Dorsolateral prefrontal cortex (tissue), 122 donors: ENCODE measurements at places on chromosomes 16 and 17.

GRCh38 chr17:9235346-9235745 lies 214.0 kb downstream of the NTN1 start:
- no peak for DNase-seq

DNA sequence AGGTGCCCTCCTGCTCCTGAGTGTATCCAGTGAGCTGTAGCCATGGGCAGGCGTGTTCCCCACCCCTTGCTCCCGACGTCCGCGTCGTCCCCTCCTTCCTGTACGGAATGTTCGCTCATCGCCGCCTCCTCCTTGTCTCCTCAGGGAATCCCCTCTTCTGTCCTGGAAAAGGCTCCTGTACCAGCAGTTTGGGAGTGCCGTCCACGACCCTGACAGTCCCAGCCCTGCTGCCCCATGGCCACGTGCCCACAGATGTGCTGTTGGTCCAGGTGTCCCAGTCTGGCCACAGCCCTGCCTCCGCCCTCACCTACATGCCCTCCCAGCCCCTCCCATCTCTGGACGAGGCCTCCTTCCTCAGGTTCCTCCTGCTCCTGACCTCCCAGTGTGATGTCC lies 30.2 kb downstream of the OR1D5 start:
- DNase-seq: no peak

- peak; percentile 92 for DNase-seq
Measured at GRCh38 chr17:68035131-68035522, 408 bp upstream of the KPNA2 start.

DNA sequence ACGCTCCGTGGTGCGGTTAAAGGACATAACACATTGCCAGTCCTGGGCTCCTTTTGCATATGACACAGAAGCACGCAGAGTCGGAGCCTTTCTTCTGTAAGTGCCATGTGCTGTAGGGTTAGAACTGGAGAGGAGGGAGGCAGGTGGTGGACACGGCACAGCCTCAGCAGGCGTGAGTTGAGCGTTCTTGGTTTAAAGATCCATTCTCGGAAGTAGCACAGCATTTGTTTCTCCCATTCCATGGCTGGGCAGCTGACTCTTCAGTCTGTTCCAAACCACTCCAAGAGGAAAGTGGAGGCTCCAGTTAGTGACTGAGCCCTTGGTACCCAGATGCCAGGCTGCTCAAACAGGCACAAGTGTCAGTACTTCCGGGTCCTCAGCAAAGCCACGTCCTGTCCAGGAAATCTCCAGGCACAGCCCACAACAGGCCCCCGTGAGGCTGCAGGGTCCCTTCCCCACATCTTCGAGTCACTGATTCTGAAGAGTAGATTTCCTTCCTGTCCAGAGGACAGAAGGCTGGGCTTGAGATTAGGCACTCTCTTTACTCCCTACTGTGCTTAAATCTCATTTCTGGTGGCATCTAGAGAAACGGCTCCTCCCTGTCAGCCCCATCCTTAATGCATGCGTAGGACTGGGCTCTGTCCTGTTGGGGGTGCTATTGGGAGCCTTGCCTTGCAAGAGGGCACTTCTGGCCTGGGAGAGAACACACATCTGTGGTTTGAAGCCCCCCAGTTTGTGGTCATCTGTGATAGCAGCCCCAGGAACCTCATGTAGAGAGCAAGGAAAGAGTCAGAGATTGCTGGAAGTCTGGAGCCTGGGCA lies 39.6 kb upstream of the NAT9 start:
- DNase-seq: no peak

- DNase-seq: peak; percentile 94
Measured at GRCh38 chr17:60135151-60135950, 14.4 kb upstream of the CA4 start.

DNA sequence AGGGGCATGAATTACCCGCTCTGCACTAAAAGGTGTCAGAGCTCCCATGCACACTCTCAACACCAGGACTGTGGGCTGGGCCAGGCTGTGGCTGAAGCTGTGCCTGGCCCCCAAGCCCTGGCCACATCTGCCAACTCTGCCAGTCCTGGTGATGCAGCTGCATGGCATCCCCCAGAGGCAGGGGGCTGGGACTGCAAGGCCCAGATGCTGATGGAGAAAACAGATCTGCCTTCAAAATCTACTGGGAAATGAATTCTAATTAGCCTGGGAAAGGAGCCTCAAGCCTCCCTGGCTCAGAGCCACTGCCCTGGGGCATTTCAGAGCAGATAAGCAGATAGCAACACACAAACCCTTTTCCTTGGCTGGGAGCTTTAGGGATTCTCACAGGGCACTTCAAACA lies 3.4 kb downstream of the CHST6 start:
- peak; percentile 89 for DNase-seq

- no peak for DNase-seq
Measured at GRCh38 chr17:67442787-67443624, 65.9 kb downstream of the PITPNC1 start.

DNA sequence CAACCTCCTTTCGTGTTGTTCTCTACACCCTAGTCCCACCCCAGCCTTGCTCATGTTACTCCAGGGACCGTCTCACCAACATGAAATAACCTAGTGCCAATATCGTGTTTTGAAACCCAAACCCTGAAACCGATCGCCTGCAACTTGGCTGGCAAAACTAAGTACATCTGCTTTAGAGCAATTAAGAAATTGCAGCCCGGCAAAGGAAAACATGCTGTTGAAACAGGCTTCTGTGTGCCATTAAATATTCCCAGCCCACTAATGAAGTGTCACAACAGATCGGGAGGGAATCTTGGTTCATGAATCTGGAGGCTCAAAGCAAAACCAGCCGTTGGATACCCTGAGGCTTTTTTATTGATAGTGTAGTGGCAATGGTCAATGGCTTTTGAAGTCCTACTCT lies 48.3 kb upstream of the GPR139 start:
- no peak for DNase-seq

GRCh38 chr17:70230850-70231640 lies 61.7 kb downstream of the KCNJ2 start:
- DNase-seq: no peak

GRCh38 chr17:55774846-55775271 lies 24.0 kb downstream of the PCTP start:
- DNase-seq: no peak

- no peak for DNase-seq
Measured at GRCh38 chr16:81624760-81625543, 154.1 kb upstream of the PLCG2 start.

GRCh38 chr16:49510654-49511305 lies 137.2 kb downstream of the C16orf78 start:
- no peak for DNase-seq

GRCh38 chr17:77470800-77471733 lies 330.3 kb downstream of the SEC14L1 start:
- no peak for DNase-seq
